ENCODE measurements at places on chromosomes 4 and X.
A peak's percentile ranks its signal among the peaks of the same experiment; 100 is the strongest.

DNA sequence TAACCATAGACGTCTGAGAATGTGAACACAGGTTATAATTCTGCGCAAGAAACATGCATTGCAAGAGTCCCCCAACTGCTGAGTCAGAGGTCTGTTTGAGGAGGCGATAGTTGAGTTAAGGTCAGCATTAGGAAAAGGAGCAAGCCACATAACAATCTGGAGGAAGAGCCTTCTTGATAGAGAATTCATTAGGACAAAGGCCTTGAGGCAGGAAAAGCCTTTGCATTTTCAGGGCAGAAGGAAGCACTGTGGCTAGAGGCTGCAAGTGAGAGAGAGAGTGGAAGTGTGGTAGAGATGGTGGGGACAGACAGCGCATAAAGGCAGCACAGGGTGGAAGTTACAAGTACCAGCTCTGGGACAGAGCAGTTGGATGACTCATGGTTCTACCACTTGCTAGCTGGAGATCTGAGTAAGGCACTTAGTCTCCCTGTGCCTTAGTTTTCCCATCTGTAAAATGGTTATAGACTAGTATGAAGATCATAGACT lies 125.8 kb upstream of the LNX1 start:
- DNase-seq = peak; percentile 73

DNA sequence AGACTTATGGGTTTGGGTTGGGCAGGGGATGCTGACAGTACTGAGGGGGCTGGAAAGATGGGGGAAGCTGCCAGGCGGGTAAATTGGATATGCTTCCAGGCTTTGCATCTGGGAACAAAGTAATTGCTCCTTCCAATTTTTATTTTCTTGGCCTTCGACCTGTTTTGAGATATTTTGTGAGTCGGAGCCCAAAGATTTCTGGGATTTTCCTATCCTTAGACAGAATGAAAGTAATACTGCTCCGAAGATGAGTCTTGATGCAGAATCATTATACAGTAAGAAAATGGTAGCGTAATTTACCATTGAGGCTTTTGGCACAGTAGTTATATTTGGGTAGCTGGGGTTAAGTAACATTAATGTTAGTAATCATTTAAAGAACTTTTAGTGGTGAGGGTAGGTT lies 1.4 kb downstream of the SMARCA5 start:
- no peak for DNase-seq

GRCh38 chr4:113397114-113397701 lies 347.8 kb downstream of the ANK2 start:
- DNase-seq = peak; percentile 85

DNA sequence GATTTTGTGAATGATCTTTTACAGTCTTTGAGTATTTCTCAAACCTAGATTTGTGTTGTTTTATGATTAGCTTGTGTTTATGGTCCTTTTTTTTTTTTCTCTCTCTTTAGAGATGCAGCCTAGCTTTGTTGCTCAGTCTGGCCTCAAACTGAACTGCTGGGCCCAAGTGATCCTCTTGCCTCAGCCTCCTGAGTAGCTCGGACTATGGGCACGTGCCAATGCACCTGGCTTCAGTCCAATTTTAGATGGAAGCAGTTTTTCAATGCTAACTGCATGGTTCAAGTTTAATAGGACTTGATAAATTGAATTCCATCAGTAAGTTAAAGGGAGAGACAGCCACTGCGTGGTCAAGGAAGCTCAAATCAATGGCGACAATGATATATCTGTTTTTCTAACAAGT lies 3.8 kb upstream of the FGG start:
- no peak for DNase-seq

GRCh38 chr4:188270273-188271069 lies 131.2 kb downstream of the TRIML1 start:
- no peak for DNase-seq

GRCh38 chrX:152831391-152831790 lies 528 bp downstream of the NSDHL start:
- DNase-seq = no peak

GRCh38 chrX:10901290-10901633 lies 209.9 kb upstream of the HCCS start:
- no peak for DNase-seq

- peak; percentile 17 for DNase-seq
These were observed 6.3 kb upstream of the CSN3 start for GRCh38 chr4:70236125-70236524.

GRCh38 chr4:7903791-7904516 lies 35.7 kb downstream of the AFAP1 start:
- peak; percentile 90 for DNase-seq

GRCh38 chr4:77636902-77637301 lies 31.3 kb downstream of the CXCL13 start:
- peak; percentile 78 for DNase-seq

- DNase-seq = no peak
These were observed 414.4 kb downstream of the SMARCA1 start for GRCh38 chrX:129108936-129109335.

DNA sequence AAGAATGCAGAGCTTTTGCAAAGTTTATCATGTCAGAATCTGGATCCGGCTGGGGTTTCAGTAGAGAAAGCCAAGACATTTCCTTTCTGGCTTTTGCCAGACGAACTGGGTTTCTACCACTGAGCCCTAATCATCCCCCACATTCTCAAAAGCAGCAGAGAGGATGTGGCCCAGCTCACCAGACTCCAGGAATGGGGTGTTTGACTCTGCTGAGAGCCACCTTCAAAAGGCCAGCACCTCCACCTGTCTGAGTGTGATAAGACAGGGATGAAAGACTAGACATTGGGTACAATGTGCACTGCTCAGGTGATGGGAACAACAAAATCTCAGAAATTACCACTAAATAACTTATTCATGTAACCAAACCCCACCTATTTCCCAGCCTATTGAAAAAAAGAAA lies 25.7 kb upstream of the CCKAR start:
- DNase-seq = no peak

DNA sequence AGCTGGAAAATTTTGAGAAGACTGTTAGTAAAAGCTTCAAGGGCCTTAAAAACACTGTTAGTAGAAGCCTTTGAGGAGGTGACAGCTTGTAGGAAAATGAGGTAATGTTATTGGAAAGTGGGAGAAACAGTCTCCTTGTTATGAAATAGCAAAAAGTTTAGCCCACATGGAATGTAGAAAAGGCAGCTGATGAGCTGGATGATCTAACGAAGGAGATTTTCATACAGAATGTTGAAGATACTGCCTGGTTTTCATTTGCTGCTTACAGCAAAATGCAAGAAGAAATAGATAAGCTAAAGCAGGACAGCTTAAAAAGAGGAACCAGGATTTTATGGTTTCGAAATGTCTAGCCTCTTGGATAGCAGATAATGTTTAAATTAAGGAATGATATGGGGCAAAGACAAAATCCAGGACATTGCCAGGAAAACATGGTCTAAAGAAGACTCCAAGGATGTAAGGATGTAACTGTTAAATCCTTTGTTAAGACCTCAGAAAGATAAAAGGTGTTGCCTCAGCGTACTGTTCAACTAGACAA lies 10.2 kb upstream of the STBD1 start:
- DNase-seq = no peak

GRCh38 chr4:22999419-22999818 lies 306.7 kb downstream of the GBA3 start:
- no peak for DNase-seq

DNA sequence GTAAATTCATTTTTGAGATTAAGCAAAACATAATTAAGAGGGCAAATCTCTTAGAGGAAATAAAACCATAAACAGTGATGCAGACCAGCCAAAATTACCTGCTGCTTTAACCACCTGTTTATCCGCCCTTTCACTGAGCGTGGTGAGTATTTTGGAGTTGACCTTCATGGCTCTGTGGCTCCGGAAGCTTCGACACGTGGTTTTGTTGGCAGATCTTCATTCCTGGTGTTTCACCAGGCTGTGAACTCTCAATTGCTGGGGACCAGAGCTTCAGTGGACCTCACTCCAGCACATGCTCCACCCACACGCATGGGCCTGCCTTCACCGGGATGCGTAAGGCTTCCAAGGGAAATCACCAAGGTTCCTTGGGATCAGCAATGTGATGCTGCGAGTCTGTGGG lies 83.8 kb downstream of the FHDC1 start:
- no peak for DNase-seq

- no peak for DNase-seq
These were observed 234.6 kb downstream of the AFAP1 start for GRCh38 chr4:7705062-7705461.

- DNase-seq = no peak
These were observed 7.3 kb downstream of the SEC24B start for GRCh38 chr4:109440948-109441347.

- DNase-seq = no peak
These were observed 14.8 kb upstream of the PAQR3 start for GRCh38 chr4:78953769-78954666.

DNA sequence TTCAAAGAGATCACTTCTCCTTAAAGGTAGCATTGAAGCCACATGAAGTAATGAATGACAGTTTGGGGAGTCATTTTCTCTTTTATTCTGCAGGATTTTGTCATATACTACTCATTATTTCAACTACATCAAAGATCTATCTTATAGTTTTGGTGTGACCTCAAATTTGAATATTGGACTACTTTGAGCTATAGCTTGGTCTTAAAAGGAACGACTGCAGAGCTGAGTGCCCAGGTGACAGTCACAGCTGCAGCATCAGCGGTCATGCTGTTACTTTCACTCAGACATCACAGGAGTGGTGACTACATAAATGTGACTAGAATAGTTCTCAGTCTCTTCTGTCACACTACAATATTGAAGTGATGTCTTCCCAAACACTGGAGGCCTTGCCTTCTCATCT lies 10.7 kb upstream of the SPCS3 start:
- DNase-seq = no peak

- no peak for DNase-seq
These were observed 35.2 kb upstream of the SPINK2 start for GRCh38 chr4:56856656-56857055.

GRCh38 chr4:90122355-90122748 lies 4.8 kb upstream of the CCSER1 start:
- no peak for DNase-seq

GRCh38 chr4:155789391-155789790 lies 30.6 kb downstream of the GUCY1B1 start:
- DNase-seq = no peak

GRCh38 chrX:84729809-84730208 lies 227.6 kb upstream of the HDX start:
- peak; percentile 9 for DNase-seq

DNA sequence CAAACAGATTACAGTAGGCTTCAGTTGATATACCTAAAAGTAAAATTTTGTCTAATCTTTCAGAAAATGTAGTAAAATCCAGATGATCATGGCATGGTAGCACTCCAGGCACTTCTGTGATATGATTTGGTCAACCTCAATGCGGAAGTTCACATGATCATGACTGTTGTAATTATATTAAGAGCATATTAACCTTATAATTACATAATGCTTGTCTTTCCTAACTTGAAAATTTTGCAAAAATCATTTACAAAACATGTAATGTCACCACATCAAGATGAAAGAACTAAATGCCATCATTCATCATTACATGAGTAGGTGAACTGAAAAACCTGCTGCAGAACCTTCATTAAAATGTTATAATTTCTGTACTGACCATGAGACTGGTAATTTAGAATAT lies 88.1 kb downstream of the MBNL3 start:
- DNase-seq = no peak

DNA sequence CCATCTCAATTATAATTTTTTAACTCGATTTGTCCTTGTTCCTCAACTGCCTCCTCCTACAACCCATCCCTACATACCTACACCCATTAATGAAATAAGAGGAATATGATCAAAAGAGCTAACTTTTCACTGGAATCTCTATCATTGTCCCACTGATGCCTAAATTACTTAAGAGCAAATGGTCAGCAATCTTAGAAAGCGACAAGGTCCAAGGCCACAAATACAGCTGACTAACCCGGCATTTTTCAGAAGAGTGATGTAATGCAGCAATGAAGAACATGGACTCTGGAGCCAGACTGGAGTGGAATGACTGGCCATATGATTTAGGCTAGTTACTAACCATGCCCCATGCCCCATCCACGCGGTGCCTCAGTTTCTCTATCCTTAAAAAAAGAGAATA lies 56.2 kb downstream of the PPA2 start:
- DNase-seq = no peak

GRCh38 chr4:23822181-23822580 lies 67.7 kb downstream of the PPARGC1A start:
- peak; percentile 54 for DNase-seq

DNA sequence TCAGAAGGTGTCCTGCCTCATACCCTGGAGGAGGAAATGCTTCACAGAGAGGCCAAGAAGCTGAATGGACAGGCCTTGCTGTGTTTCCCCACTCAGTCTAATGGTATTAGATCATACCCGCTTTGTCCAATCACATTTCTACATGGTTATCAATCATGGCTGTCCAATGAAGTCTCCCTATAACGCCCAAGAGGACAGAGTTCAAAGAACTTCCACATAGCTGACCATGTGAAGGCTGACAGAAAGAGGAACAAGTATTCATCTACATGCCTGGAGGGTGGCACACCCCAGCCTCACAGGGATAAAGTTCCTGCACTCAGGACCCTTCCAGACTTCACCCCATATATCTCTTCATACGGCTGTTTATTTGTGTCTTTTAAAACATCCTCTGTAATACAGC lies 123.4 kb downstream of the MANBA start:
- no peak for DNase-seq

DNA sequence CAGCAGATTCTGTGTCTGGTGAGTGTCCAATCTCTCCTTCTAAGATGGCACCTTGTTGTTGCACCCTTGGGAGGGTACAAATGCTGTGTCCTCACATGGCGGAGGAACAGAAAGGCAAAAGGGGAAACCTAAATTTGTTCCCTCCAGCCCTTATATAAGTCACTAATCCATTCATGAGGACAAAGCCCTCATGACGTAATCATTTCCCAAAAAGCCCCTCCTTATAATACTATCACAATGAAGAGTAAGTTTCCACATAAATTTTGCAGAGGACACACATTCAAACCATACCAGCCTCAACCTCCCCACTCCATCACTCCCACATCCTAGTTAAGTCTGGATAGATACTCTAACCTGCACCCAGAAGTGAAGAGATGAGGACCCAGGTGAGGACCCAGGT lies 63.1 kb downstream of the USP38 start:
- no peak for DNase-seq

DNA sequence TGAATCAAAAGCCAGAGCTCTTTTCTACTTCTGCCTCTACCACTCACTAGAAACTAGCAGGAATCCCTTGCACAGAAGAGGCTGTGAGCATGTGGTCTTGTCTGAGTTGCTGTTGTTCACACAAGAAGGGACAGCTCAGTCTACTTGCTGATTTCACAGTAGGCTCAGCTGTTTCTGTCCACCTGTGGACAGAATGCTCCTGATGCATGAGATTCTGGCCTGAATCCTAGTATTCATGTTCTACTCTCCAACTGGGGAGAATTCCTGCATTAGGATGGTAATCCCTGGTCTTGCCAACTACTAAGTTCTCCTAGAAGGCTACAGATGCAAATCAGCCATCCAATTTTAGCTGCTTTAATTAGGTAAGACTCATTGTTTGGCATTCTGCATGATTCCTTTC lies 112.8 kb downstream of the PPA2 start:
- DNase-seq = no peak

GRCh38 chrX:152819266-152819665 lies 11.3 kb downstream of the CETN2 start:
- peak; percentile 39 for DNase-seq

GRCh38 chr4:42420140-42420539 lies 22.9 kb downstream of the SHISA3 start:
- DNase-seq = peak; percentile 60

All from fibroblast of skin of right quadriceps (primary cell).